ENCODE measurements at places on chromosomes 13 and 19.

DNA sequence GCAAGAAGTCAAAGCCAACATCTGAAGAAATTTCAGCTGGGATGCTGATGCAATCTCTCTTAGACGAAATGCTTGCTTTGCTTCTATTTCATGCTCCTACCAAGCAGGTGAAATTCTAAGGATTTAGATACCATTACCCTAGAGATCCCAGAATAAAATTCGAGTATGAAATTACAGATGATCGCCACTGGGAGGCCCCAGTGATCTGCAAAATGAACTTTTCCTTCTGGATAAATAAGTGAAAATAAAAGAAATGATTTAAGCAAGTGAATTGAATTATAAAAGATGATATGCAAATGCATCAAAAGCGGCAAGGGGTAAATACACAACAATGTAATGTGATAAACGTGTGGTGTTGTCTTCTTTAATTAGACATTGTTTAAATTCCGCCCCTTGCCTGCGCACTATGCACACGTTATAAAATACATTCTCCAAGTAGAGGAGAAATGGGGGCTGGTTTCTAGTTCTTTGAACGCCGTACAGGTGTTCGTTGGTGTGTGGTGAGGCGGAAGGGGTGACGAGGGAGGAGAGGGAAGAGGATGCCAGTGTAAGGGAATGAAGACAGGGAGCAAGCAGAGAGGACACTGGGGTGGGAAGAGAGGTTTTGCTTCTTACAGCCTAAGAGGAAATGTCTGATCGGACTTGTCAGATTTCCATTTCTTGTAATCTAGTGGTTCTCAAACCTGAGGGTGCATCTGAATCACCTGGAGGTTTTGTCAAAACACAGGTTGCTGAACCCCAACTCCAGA, 58.0 kb downstream of the ERCC5 start:
- no peak for DNase-seq

DNA sequence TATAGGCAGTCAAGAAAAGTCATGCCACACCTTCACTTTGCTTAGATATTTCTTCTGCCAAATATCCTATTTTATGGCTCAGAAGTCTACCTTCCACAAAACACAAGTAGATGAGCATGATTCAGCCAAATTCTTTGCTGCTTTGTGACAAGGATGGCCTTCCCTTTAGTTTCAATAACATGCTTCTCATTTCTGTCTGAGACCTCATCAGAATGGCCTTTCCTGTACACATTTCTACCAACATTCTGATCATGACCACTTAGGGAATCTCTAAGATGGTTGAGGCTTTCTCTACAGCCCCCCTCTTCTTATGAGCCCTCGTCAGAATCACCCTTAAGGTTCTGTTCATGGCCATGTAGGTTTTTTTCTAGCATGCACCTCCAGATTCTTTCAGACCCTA, 96.2 kb downstream of the COL4A2 start:
- DNase-seq, result no peak

DNA sequence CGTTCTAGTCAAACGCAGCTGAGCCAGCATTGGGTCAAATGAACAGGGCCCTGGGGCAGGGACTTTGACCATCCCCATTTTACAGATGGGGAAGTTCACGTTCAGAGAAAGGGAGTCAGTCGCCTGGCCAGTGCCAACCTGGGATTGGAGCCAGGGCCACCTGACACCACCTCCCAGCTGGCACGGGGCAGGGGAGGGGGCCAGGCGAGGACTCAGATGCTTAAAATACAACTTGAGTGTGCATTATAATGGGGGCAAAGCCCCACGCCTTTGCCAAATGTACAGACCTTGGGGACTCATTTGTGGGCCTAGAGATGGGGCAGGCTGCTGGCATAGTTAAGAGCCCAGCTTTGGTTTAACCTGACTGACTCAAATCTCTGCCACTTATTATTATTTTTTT, 14.6 kb downstream of the PRR12 start:
- DNase-seq, result no peak

- DNase-seq, result no peak
Observed at GRCh38 chr19:31100981-31101380, 248.3 kb downstream of the TSHZ3 start.

DNA sequence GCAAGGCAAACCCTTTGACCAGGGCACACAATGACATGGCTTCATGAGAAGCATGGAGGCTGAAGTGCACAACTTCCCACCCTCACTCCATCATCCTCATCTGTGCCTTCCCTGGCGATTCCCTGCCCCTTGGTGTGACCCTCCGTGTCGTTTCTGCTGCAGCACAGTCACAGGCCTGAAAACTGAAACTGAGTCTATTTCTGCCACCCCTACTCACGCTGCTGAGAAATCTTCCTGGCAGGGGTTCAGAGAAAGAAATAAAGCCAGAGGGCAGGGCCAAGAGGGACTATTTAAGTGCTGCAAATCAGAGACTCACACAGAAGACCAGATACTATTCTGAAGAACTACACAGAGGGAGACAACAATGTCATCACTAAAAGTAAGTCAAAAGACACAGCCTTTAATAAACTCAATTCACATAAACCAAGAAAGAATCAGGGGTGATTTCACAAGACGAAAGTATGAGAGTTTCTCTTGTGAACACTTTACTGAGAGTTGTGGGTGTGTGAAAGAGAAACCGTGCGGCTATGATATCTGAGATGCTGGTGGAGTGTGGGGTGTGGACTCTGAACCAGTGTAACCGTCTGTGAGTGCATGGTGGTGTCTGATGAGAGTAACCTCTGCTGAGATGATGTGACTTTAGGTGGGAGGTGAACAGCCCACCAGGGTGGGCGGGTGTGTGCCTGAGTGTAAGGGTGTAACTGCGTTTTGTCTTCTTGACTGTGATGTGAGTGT, 23.5 kb downstream of the LGALS16 start:
- DNase-seq, result no peak

GRCh38 chr19:42267644-42268141, 1.4 kb upstream of the CIC start:
- DNase-seq, result no peak

GRCh38 chr13:47216176-47216822, 319.4 kb upstream of the HTR2A start:
- DNase-seq, result no peak

DNA sequence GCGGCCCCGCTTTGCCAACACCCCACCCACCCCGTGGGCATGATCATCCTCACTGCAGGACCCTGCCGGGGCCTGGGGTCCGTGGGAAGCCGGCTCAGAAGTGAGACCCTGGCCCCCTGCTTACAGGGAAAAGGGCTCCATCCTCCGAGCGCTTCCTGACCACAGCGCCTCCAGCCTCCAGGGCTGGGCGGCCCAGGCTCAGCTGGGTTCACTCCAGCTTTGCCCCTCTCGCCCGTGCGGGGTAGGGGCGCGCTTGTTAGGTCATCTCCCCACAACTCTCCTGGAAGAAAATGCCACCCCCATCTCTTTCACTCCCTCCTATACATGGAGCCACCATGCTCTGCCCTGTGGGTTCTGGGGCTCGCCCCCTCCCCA, 6.6 kb upstream of the C1QTNF9B start:
- no peak for DNase-seq

- DNase-seq, result no peak
Observed at GRCh38 chr13:107099661-107100060, 531.7 kb upstream of the ARGLU1 start.

- DNase-seq, result no peak
Observed at GRCh38 chr19:53989600-53990533, 1.6 kb upstream of the CACNG6 start.

- no peak for DNase-seq
Observed at GRCh38 chr13:112940236-112940635, 28.8 kb upstream of the MCF2L start.

DNA sequence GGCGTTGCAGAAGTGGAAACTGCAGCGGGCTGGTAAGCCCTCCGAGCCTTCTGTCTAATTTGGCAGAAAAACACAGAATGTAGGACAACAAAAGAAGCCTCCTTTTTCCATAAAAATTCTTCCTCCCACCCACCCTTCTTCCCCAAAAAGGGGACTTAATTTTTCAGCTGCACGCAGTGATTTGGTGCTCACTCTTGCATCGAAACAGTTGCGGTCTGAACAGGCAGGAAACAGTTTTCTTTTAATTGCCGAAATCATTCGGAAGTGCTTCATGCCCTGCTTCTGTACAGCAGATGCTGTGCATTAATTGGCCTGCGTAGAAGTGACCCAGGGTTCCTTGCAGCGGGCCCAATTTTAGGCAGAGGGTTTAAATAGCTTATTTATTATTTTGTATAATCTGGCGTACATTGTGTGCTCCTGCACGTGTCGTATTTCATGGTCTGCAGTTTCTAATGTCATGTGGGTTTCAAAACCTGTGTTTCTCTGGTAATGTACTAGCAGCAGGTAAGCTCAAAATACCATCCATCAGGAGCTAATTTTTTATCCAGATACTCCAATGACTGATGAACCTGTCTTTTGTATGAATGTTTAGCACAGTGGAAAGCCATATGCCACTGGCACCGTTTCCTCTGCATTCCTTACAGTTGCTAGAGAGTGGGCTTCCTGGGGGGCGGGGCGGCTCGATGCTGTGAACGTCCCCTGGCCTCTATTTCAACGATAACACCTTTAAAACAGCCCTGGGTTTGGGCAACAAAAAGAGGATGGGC, 66.6 kb downstream of the GGACT start:
- no peak for DNase-seq

GRCh38 chr19:55197528-55197927, 11.8 kb downstream of the PTPRH start:
- no peak for DNase-seq

All from substantia nigra (tissue), 51 donors.